ENCODE measurements at places on chromosomes 5 and 9. TPM values are rescaled to one million over a fixed set of nuclear protein-coding genes. Genes with fewer than 3 reads are reported as not detected.

GRCh38 chr5:122480146-122480545, 168.1 kb downstream of the SNCAIP start:
- no peak for DNase-seq

RBM22 gene
- 62.2 TPM for total RNA-seq

PCDHA4 gene
- not detected for total RNA-seq

DNA sequence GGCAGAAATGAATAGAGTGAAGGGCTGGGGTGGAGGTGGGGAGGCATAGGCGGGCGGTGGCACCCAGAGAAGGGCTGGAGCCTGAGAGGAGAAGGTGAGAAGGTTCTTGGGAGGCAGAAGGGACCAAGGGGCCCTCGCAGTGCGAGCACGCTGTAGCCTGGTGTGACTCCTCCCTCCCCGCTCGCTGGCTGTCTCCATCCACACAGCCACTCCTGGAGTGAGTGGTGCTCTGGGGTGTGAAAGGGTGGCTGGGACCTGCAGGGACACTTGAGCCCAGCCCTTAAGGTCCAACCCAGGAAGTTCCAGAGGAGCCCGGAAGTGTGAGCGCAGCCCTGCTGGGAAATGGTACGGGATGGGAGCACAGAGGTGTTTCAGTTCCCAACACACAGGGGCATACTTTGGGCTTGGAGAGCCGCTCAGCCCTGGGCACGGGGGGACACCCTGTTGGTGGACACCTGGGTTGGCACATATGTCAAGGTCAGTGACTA, 9.3 kb upstream of the SCGB3A1 start:
- no peak for DNase-seq

- no peak for DNase-seq
These were observed 36.8 kb downstream of the DAB2IP start for GRCh38 chr9:121688146-121688680.

ACTBL2 gene
- total RNA-seq, result 0.30 TPM

NR4A3 gene
- not detected for total RNA-seq

GRCh38 chr5:61866930-61867329, 439.1 kb upstream of the KIF2A start:
- peak; percentile 50 for DNase-seq

DNA sequence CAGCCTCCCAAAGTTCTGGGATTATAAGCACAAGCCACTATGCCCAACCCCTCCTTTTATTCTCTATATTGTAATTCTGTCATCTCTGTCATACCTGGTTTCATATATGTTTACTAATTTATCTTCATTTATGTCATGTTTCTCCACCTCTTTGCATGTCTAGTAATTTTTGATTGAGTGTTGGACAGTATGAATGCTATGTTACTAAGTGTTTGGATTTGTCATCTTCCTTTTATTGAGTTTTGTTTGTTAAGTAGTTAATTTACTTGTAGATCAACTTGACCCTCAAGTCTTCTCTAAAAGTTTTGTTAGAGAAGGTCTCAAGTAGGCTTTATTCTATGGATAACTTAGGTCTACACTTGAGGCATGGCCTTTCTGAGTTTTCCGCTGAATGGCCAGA, 17.2 kb upstream of the CACNA1B start:
- no peak for DNase-seq

TAL2 gene
- total RNA-seq, result not detected

DNA sequence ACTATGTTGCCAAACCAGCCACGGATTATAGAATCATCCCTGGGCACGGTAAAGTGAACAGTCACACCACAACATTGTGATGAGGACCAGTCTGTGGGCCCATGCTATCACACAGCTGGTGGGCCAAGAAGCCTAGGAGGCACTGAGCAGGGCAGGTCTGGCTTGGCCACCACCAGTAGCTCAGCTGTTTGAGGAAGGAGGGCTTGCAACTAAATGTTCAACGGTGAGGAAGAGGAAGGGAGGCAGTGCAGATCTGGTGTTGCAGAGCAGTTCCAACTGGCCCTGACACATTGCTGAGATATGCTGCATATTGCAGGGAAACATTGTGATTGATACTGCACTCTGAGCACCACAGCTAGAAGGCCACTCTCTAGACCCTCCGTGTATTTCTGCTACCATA, 77.9 kb upstream of the ATG10 start:
- no peak for DNase-seq

ZDHHC11B gene
- total RNA-seq, result not detected

DNA sequence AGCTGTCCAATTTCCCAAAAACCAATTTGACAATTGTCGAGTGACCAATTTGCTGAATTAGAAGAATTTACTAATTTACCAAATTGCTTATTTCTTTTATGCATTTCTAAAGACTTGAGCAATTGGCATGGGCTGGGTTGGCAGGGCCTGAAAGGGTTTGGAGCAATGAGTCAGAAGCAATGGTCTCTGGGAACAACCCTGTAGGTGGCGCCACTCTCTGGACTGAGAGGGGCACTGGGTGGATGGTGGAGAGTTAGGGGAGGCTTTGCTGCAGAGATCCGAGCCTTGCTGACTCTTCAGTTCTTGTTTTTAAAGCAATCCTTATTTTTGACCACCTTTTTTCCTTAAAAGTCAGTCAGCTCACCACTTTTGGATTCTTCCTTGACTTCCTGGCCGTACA, 71.5 kb upstream of the RPS23 start:
- DNase-seq, result peak; percentile 53

DNA sequence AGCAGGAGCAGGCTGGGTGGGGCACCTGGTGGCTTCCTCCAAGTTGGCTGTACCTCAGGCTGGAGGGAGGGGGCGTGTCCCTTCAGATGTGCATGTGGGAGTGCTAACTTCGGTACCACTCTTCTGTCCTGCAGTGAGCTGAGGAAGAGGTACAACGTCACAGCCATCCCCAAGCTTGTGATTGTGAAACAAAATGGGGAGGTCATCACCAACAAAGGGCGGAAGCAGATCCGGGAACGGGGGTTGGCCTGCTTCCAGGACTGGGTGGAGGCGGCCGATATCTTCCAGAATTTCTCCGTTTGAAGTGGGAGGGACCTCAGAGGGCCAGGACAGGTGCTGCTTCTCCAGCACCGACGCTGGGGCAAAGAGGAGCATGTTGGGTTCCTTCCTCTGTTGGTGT, 9.3 kb downstream of the NXNL2 start:
- DNase-seq, result no peak

GRM6 gene
- total RNA-seq, result not detected

DNA sequence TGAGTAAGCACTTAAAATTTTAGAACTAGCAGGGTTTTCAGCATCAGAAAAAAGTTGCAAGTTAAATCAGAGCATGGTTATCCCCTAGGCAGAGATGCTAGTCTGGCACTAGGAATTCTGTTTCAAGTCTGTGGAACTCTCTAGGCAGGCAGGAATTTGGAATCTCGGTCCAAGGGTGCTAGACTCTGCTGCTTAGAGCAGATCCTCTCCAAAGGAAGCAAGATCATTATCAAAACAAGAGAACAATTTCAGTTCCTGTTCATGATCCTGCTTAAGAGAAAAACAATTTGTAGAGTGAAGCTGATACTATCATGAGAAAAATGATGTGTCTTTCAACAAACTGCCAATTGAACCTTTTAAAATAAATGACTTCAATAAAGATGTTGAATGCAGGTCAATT, 420.7 kb downstream of the KIF4B start:
- no peak for DNase-seq

NUTM2F gene
- not detected for total RNA-seq

MEIKIN gene
- not detected for total RNA-seq

- no peak for DNase-seq
These were observed 17.0 kb downstream of the NEK6 start for GRCh38 chr9:124274738-124275137.

SLC25A48 gene
- total RNA-seq, result not detected

GRCh38 chr9:22682961-22683699, 236.5 kb downstream of the DMRTA1 start:
- DNase-seq, result no peak

DNA sequence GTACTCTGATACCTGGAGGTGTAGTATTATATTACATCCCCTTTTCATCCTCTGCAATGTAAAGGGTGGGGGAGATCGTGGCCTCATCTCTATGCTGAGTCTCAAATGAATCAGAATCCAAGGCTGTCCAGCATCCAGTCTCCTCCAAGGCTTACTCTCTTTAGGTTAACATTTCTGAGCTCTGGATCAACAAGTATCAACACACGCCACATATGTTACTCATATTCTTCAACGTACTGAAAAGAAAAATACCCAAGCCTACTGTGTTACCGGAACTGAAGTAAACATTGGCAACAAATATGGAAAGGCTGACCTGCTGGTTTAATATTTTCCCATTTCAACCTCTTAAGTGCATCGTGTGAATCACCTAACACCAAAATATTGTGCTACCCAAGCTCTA, 241.8 kb downstream of the GAS1 start:
- DNase-seq, result peak; percentile 17

GRCh38 chr9:119074017-119074416, 295.2 kb downstream of the BRINP1 start:
- no peak for DNase-seq

- no peak for DNase-seq
These were observed 853 bp downstream of the DCP2 start for GRCh38 chr5:112977440-112977861.

DNA sequence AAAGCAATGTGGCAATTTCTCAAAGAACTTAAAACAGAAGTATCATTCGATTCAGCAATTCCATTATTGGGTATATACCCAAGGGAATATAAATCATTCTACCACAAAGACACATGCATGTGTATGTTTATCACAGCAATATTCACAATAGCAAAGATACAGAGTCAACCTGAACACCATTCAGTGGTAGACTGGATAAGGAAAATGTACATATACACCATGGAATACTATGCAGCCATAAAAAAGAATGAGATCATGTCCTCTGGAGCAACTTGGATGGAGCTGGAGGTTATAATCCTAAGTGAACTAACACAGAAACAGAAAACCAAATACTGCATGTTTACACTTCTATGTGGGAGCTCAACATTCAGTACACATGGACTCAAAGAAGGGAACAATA, 21.4 kb upstream of the FYB1 start:
- no peak for DNase-seq

DNA sequence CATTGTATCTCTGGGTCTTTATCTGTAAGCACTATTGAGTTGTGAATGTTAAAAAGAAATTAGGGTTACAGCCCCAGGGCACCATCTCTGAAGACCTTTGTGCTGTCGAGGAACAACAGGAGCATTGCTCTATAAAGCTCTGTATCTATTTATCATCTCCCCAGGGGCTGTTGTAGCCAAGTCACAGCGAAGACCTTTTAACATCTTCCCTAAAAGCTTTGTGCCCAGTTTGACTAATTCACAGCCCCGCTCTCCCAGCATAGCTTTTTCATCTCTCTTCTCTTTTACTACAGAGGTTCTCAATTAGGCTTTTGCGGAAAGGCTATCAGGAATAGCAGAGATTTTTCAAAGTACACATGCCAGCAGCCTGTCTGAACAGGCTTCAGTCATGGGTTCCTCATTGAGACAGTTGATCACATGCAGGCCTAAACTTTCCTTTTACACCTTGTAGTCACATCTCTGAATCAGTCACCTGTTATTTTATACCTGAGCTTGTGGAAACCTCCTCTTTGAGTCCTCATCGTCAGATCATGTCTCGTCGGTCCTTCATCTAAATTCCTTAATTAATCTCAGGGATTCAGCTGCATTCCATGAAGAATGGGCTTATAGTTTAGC, 140.5 kb downstream of the NPR3 start:
- no peak for DNase-seq

GRCh38 chr9:22053178-22053577, 44.1 kb upstream of the CDKN2B start:
- DNase-seq, result no peak

CDH18 gene
- total RNA-seq, result 18.8 TPM

GRCh38 chr5:135881819-135882218, 13.8 kb downstream of the IL9 start:
- DNase-seq, result no peak

GRCh38 chr5:82851471-82851870, 225.7 kb downstream of the TMEM167A start:
- DNase-seq, result no peak

- DNase-seq, result no peak
These were observed 570.9 kb downstream of the TLE1 start for GRCh38 chr9:81118416-81118815.

GRCh38 chr9:19186232-19186631, 44.3 kb upstream of the DENND4C start:
- DNase-seq, result no peak

GRCh38 chr9:33852216-33852826, 35.4 kb downstream of the UBE2R2 start:
- DNase-seq, result no peak

GRCh38 chr5:173762930-173763329, 125.2 kb upstream of the CPEB4 start:
- no peak for DNase-seq

CDH6 gene
- total RNA-seq, result 242 TPM

DNA sequence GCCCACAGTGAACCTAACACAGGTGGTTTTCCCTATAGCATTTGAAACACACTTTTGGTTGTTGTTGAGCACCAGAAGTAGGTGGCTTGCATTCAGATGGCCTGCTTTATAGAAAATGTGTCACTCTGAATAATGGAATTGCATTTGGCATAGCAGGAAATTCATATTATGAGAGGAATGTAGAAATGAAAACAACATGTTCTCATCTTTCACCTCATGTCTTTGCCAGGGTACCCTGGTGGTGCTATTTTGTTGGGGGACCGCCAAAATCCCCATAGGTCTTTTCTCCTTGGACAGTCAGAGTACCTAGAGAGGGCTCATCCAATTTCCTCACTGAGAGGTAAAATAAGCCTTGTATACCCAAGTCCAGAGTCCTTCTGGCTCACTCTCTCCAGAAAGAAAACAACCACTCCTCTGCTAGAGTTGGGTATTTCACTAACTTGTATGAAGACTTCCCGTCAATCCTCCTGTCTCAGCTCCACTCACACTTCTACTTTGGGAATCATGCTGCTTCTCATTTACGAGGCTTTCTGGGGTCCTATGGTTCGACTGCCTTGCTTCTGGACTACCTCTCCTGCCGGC, 67.4 kb downstream of the MRPS27 start:
- peak; percentile 83 for DNase-seq

GRCh38 chr5:27476356-27476988, 438.1 kb upstream of the CDH9 start:
- no peak for DNase-seq

OR13C8 gene
- total RNA-seq, result not detected

DNA sequence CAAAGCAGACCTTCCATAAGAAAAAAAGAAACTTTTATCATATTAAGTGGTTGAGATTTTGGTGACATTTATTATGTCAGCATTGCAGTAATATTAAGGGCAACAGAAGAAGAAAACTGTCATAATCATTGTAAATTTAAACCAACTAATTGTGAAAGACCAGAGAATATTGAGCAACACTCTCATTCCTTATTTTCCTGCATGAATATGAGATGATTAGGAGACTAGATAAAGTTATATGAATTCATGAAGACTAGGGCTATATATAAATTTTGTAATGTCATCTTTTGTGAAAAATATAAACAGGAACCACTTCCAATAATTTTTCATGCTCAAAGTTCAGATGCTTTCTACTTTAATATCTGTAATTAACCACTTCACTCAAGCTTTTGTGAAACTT, 974.5 kb upstream of the CDH10 start:
- no peak for DNase-seq

NAA35 gene
- 28.1 TPM for total RNA-seq

DNA sequence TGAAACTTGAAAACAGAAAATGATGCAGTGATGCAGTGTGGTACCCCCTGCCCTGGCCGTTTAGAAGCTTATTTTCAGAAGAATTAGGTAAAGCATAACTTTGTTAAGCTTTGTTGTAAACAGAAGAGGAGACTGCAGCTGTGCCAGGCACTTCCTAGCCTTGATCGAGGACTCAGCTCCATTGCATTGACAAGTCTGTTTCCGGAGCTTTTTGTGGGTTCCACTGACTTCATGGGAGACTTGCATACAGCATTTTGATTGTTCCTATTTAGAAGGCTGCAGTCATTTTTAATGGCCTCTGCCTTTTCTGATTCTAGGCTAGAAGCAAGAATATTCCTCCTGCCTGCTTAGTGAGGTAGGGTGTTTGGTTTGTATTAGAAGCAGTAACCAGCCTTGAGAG, 12.3 kb downstream of the MVB12B start:
- no peak for DNase-seq

Data from MG63 (cell line).